ENCODE measurements at places on chromosomes 7 and 10.
A peak's percentile ranks its signal among the peaks of the same experiment; 100 is the strongest.

GRCh38 chr7:131071786-131072504, 255.7 kb upstream of the MKLN1 start:
- no peak for DNase-seq

- no peak for DNase-seq
Observed at GRCh38 chr7:36473454-36474282, 84.0 kb downstream of the ANLN start.

- DNase-seq = no peak
Observed at GRCh38 chr10:82969405-82969804, 1094.4 kb downstream of the NRG3 start.

GRCh38 chr10:121462281-121462680, 136.0 kb downstream of the FGFR2 start:
- no peak for DNase-seq

- DNase-seq = no peak
Observed at GRCh38 chr7:50982626-50983025, 199.9 kb upstream of the GRB10 start.

- peak; percentile 15 for DNase-seq
Observed at GRCh38 chr7:16803881-16804673, 722 bp downstream of the AGR2 start.

- no peak for DNase-seq
Observed at GRCh38 chr10:107952649-107953556, 788.4 kb upstream of the SORCS1 start.

DNA sequence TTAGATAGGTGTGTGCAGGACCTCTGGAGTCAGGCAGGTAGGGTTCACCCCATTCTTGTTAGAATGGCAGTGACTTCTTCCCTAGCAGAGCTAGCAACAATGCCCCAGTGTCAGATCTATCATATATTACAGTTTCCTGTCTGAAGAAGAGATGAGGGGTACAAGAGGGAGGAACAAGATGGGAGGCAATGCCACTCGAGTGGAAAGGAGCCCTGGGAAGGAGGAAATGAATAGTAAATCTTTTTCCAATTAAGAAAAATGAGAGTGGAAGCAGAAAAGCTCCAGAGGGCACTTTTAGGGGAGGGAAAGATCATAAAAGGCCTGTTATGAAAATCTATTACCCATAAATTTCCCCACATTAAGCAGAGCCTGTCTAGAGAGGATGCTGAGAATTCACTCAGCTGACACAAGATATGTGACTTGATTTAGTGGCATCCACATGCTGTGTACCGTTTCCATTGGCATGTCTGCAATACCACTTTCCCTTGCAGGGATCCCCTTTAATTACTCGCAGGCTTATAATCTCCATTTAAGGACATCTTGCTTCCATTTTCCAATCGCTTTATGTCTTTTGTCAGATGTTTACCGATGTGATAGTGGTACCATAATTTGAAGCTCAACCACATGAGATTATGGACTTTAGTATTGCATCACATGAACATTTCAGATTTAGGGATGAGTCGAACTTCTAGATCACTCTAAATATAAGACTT, 70.0 kb upstream of the AGBL3 start:
- DNase-seq = no peak

DNA sequence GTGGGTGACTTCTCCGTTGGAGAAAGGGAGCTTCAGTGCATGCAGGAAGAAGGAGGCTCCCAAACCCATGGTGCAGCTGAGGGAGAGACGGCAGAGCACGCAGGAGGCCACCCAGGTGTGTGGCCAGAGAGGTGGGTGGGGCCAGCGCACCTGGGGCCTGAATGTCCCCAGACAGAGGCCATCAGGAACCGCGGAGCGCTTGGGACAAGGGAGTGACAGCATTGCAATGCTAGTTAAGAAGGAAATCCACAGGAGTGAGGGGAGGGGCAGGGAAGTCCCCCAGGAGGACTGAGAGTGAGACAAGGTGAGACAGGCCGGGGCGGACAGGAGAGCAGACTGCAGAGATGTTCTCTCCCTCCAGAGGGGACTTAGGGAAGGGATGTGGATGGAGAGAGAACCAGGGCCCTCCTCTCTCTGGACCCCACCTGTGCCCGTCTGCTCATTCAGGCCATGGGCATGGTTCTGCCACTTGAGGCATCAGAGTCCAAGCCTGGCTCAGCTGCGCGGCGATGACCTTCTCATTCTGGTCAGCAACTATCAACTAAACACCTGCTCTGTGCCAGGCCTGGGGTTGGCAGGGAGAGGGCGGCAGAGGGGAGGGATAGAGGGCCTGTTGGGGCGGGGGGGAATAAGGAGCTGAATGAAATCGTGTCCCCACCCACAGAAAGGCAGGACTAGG, 69.4 kb upstream of the COL13A1 start:
- DNase-seq = no peak

GRCh38 chr7:76512941-76513816, 2.8 kb downstream of the UPK3B start:
- no peak for DNase-seq

GRCh38 chr7:47638679-47639315, 56.9 kb upstream of the TNS3 start:
- DNase-seq = no peak

DNA sequence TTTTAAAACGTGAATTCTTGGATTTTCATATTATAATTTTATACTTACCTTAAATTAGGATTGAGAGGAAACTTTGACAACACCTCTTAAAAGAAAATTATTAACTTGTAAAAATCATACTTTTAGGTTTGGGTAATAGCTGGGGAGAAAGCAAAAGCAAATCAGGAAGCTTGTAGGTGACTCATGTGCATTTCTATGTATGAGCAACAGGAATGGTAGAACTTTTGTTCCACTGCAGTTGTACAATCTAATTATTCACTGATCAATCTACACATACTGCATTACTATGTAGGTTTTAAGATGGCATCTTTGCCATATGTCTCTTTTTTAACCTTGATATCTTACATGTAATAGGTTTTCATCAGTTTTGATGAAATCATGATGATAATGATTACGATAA, 223.2 kb downstream of the PRKG1 start:
- DNase-seq = peak; percentile 3

DNA sequence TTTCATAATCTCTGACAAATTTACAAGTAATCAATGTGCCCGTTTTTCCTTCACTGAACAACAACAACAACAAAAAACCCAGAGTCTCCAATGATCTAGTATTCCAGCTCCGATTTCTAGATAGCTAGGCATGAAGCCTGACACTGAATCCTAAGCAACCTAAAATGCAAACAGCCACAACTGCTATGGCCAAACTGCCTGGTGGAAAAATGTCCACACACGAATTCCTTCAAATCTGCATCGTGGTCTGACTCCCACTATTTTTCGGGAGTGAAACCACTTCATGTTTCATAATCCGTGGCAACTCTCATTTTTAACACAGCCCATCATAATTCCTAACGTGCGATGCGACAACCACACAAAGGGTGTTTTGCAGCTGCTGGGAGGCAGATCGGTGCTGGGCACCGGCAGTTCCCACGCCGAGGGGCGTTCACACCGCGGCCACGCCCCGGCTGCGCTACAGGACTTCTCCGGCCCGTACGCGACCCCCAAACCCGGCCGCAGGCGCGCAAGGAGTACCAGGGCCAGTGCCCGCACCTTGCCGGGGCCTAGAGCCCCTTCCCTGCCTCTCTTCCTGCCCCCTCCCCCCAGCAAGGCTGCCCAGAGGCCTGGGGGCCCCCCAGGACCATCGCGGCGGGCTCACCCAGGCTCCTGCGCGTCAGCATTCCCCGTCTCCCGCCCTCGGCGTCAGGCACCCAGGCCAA, 814 bp downstream of the RUFY2 start:
- DNase-seq = no peak

DNA sequence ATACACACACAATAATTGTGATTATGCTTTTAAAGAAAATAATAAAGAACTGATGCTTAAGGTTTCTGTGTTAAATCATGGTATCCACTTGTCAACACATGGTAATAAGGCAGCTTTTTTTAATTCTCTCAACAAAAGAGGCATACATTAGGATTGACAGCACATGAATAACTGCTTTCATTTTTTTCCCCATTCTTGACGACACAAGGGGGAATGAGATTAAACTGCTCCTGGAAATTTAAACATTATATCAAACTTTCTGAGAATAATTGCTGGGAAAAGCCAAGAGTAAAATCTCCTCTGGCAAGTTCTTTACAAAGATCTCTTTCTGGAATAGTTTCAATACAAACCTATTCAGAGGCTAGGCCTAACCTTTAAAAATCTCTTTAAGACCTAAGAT, 99.0 kb upstream of the GPR22 start:
- no peak for DNase-seq

GRCh38 chr10:124748166-124748565, 4.0 kb upstream of the FAM53B start:
- no peak for DNase-seq

- no peak for DNase-seq
Observed at GRCh38 chr10:37269554-37270256, 144.3 kb downstream of the ANKRD30A start.

DNA sequence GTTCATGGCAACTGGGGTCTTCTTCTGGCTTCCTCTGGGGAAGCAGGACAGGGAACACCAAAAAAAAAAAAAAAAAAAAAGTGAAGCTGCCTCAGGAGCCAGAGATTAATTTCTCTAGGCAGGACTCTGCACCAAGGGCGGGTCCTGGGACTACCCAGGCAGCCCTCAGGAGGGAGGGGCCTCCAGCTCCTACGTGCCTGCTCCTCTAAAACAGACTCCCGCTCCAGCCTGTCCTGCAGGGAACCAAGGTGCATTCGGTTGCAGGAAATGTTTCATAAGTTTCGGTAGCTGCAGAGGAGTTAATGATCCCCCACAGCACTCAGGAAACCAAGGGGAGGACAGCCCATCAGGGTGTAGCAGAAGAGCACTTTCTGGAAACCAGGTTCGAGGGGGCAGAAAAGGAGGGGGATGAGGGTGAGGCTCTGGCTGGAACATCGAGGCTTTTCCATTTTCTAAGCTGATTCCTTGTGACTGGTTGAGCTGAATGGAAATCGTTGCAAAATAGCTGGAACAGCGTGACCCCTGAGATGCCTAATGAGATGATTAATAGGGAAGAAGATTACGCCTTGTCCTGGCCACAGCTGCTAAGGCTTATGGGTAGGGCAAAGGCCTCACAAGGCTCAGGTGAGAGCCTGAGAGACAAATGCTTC, 84.2 kb downstream of the STRA8 start:
- DNase-seq = peak; percentile 88

GRCh38 chr10:24920907-24921881, 31.2 kb downstream of the PRTFDC1 start:
- peak; percentile 85 for DNase-seq

- no peak for DNase-seq
Observed at GRCh38 chr7:74141705-74142104, 32.5 kb upstream of the EIF4H start.

DNA sequence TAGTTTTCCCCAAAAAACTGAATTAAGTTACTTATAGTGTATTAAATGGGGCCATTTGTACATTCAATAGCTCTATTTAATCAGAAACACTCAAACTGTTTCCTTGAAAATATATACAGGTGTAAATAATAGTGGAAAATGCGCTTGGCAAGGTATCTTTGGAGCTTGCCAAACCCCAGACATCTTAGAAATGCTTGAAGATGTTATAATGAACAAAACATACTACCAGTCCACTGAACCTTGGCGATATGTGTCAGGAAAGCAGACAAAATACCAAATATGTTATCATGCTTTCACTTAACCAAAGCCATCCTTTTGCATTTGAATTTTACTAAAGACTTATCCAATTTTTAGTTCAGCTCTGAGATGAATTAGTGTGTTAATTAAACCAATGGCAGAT, 352.7 kb upstream of the SEMA3A start:
- no peak for DNase-seq

DNA sequence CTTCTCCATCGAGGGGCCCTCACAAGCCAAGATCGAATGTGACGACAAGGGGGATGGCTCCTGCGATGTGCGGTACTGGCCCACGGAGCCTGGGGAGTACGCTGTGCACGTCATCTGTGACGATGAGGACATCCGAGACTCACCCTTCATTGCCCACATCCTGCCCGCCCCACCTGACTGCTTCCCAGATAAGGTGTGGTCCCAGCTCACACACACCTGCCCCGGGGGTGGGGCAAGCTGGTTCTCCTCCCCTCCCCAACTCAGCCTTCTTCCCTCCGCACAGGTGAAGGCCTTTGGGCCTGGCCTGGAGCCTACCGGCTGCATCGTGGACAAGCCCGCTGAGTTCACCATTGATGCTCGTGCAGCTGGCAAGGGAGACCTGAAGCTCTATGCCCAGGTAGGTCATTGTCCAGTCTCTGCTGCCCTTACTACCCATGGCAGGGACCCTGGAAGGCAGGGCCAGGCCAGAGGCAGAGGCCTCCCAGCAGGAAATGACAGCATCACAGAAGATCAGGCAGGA, 11.0 kb downstream of the FLNC start:
- no peak for DNase-seq

Measured in epithelial cell of proximal tubule (primary cell).